Stimulated activated CD8-positive, alpha-beta memory T cell treated with anti-CD3 and anti-CD28 coated beads, Interleukin-15, amount 100 ng/mL, for 48 hours (primary cell): ENCODE measurements at places on chromosomes 13 and 19.

GRCh38 chr19:55802281-55802680 is 29.5 kb downstream of the NLRP11 start:
- DNase-seq = no peak

DNA sequence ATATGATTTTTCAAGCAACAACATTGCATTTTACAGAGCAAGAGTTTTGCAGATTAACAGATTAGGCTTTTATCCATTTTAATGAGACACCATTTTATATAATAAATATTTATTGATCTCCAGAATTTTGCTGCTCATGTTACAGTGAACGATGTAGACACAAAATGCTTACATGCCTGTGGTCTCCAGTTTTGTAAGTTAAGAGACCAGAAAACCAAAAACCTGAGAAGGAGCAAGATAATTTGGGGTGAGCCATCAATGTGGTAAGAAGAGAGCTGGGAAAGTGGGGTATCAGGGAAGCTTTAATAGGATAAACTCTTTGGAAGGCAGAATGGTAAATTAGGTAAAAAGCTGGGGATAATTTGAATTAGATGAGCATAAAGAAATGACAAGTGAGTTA is 2100.5 kb upstream of the PCDH20 start:
- DNase-seq = no peak

DNA sequence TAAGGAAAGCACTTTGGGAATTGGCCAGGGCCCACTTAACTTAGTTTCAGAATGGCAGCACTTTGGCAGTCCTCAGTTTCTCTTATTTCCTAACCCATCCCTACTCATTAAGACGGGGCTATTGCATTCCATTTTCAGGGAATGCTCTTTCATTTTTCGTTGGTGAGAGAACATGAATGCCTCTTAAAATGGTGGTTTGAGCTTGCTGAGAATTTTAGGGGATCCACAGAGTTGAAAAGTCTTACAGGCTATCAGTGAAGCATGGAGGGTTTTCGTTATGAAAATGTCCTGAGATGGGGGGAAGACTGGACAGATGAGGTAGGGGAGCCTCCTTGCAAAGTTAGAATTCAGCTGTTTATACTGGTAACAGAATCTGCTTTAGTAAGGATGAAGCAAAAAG is 71.4 kb downstream of the LRCH1 start:
- no peak for DNase-seq

- no peak for DNase-seq
These were observed 47.9 kb downstream of the CEBPG start for GRCh38 chr19:33421368-33421767.

DNA sequence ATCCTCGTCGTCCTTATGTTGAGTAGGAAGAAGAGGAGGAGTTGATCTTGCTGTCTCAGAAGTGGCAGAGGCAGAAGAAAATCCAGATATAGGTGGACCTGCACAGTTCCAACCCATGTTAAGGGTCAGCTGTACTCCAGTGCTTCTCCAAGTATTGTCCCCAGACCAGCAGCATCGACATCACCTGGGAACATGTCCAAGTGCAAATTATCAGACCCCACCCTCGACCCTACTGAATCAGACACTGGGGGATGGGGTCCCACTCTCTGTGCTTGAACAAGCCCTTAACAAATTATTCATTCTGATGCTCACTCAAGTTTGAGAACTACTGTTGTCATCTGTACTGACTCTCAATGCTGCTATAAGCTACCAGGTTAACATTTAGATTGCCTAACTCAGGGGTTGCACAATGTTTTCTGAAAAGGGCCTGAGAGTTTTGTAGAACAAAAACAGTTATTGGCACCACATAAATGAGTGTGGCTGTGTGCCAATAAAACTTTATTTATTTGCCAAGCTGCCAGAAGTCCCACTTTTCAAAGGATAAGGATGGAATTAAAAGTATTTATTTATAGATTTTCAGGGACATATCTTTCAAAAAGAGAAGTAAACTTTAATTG is 226.7 kb upstream of the IPO5 start:
- DNase-seq = no peak

- DNase-seq = no peak
These were observed 102.9 kb downstream of the FRY start for GRCh38 chr13:32134241-32135055.

DNA sequence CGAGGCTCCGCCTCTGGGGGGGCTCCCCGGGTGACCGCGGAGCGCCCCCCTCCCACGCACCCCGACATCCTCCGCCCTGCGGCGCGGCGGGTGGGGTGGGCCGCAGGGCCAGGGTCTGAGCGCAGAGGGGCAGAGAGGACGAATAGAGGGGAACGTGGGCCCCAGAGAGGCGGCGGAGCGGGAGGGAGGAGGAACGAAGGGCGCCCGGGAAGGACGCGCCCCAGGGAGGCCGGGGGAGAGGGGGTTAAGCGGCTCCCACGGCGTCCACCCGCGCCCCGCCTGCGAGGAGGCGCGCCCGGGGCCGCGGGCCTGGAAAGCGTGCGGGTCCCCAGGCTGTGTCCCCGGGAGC is 1.0 kb downstream of the HCN2 start:
- no peak for DNase-seq

DNA sequence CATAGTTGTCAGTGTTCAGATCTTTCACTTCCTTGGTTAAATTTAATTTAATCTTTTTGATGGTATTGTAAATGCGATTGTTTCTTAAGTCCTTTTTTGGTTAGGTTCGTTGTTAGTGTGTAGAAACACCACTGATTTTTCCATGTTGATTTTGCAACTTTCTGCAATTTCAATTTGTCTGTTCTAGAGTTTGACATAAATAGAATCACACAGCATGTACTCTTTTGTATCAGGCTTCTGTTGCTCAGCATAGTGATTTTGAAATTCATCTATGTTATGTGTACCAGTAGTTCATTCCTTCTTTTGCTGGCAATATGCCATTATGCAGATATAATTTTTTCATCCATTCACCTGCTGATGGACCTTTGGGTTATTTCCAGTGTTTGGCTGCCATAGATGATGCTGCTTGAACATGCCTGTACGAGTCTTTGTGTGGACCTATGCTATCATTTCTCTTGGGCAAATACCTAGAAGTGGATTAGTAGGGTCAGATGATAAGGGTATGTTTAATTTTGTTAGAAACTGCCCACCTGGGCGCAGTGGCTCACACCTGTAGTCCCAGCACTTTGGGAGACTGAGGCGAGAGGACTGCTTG is 33.1 kb downstream of the BICRA start:
- DNase-seq = no peak

- no peak for DNase-seq
These were observed 30.2 kb downstream of the MEIS3 start for GRCh38 chr19:47389150-47389556.

DNA sequence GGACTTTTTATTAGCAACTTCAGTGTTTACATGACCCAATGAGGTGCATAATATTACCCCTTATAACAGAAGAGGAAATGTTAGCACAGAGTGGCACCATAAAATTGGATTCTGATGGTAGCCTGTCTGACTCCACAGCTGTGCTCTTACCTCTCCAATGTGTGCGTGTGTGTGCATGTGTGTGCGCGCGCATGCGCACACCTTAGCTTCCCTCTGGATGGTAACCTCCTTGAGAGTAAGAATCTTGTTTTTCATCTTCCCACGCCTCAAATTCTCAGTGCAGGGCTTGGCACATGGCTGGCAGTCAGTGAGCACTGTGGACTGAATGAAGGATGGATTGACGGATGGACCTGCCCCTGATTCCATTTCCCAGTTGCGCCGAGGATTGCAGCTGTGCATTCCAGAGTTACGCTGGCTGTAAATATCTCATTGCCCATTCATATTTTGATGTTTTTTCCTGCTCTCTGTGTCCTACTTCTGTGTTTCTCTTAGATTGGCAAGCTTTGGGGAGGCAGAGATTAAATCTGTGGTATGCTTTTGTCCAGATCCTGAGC is 99.2 kb upstream of the WASF3 start:
- no peak for DNase-seq
